ENCODE measurements at places on chromosomes 1 and 21. TPM values are rescaled to one million over a fixed set of nuclear protein-coding genes. Genes with fewer than 3 reads are reported as not detected.

The VAV3 gene
- 0.72 TPM for total RNA-seq

The MPL gene
- not detected for total RNA-seq

The CTSS gene
- total RNA-seq: 10.9 TPM

The MFAP2 gene
- 72.2 TPM for total RNA-seq

The RIPK4 gene
- total RNA-seq: 2.2 TPM

The OR2L2 gene
- under 0.01 TPM for total RNA-seq

The OPRD1 gene
- not detected for total RNA-seq

The SPEN gene
- 24.8 TPM for total RNA-seq

The AMY2B gene
- total RNA-seq: 6.2 TPM

The NPR1 gene
- under 0.01 TPM for total RNA-seq

The RXFP4 gene
- not detected for total RNA-seq

The APOBEC4 gene
- under 0.01 TPM for total RNA-seq

The SLAMF6 gene
- total RNA-seq: not detected

The LRRC38 gene
- not detected for total RNA-seq

The SPRTN gene
- total RNA-seq: 17.0 TPM

The HUNK gene
- total RNA-seq: under 0.01 TPM

The PLD5 gene
- total RNA-seq: not detected

The C1orf52 gene
- total RNA-seq: 13.0 TPM

The KRTAP6-3 gene
- total RNA-seq: not detected

The IL12RB2 gene
- not detected for total RNA-seq

The PLEKHA6 gene
- total RNA-seq: 0.29 TPM

The TMEM240 gene
- 2.7 TPM for total RNA-seq

The TIE1 gene
- total RNA-seq: not detected

The UCK2 gene
- total RNA-seq: 63.9 TPM

The AMPD1 gene
- total RNA-seq: not detected

The AQP10 gene
- total RNA-seq: not detected

The E2F2 gene
- total RNA-seq: 0.29 TPM

The SLC35F3 gene
- not detected for total RNA-seq

The C8A gene
- total RNA-seq: not detected

The LCE3D gene
- not detected for total RNA-seq

The HRNR gene
- total RNA-seq: not detected

The LAMB3 gene
- total RNA-seq: 9.7 TPM

The UBXN10 gene
- under 0.01 TPM for total RNA-seq

The KRTAP19-5 gene
- not detected for total RNA-seq

The BTF3L4 gene
- 119 TPM for total RNA-seq

The FABP3 gene
- 38.0 TPM for total RNA-seq

The CHI3L1 gene
- 932 TPM for total RNA-seq

The KCNH1 gene
- 41.3 TPM for total RNA-seq

The CLCNKB gene
- total RNA-seq: 0.29 TPM

The TRIM17 gene
- under 0.01 TPM for total RNA-seq

The GNG4 gene
- under 0.01 TPM for total RNA-seq

The CDC14A gene
- total RNA-seq: 6.5 TPM

The CRTC2 gene
- 6.8 TPM for total RNA-seq

The GPA33 gene
- not detected for total RNA-seq

The CSF3R gene
- not detected for total RNA-seq

The TMEM200B gene
- 10.6 TPM for total RNA-seq

The S100A2 gene
- 1.8 TPM for total RNA-seq

The EDN2 gene
- total RNA-seq: not detected

The CLCN6 gene
- 22.4 TPM for total RNA-seq

The AKR7A3 gene
- total RNA-seq: 1.2 TPM

The NBPF20 gene
- total RNA-seq: 2.4 TPM

The HSD11B1 gene
- 1.8 TPM for total RNA-seq

The MUTYH gene
- total RNA-seq: 14.1 TPM

The ENAH gene
- 344 TPM for total RNA-seq

The IL19 gene
- not detected for total RNA-seq

The PPIAL4G gene
- total RNA-seq: not detected

The SPRR2A gene
- not detected for total RNA-seq

The CXADR gene
- total RNA-seq: 0.36 TPM

All from osteoblast (primary cell).